Omental fat pad (tissue), 4 donors: ENCODE measurements at places on chromosomes 2 and 18.

DNA sequence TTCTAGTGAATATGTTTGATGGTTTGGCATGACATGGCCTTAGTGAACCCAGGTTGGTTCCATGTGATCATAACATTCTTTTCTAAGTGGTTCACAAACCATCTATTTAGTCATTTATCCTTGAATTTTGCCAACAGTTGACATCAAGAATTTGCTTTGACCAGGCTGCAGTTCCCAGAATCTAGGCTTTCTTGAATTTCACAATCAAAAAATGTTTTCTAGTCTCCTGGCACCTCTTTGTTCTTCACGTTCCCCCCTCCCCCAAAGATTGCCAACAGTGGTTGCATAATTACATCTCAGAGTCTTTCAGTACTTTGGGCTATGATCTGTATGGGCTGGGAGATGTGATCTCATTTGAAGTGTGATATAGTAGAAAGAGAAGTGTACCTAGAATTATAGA lies 124.0 kb downstream of the GATA6 start:
- DNase-seq: no peak

GRCh38 chr2:236498369-236498768 lies 71.3 kb upstream of the ACKR3 start:
- no peak for DNase-seq

DNA sequence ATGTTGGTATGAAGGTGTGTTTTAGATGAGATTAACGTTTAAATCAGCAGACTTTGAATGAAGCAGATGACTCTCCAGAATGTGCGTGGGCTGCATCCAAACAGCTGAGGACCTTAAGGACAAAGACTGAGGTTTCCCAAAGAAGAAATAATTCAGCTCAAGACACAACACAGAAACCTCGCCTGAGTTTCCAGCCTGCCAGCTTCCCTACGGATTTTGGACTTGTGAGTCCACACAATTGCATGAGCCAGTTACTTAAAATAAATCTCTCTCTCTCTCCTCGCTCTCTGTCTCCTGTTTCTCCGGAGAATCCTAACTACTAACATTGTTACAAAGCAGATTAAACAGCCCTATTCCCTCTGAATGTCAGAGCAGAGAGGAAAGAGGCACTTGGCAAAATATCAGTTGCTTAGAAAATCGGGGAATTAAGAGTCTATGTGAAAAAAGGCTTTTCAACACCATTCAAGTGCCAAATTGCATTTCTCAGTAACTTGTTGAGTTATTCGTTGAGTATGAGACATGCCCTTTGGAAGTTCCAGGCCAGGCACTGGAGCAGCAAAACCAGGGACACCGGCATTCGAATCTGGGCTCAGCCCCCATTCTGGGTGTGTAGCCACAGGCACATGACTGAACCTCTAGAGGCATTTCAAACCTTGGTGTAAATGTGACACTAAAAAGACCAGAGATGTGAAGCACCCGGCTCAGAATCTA lies 174.6 kb upstream of the PID1 start:
- no peak for DNase-seq

- no peak for DNase-seq
Measured at GRCh38 chr2:112055730-112056625, 909 bp downstream of the TMEM87B start.

- DNase-seq: no peak
Measured at GRCh38 chr2:54638103-54638502, 85.4 kb upstream of the EML6 start.

GRCh38 chr2:106012001-106012590 lies 182.0 kb downstream of the UXS1 start:
- DNase-seq: no peak

GRCh38 chr2:180577567-180577966 lies 402.8 kb upstream of the UBE2E3 start:
- no peak for DNase-seq

- DNase-seq: no peak
Measured at GRCh38 chr2:131094463-131095281, 1.4 kb upstream of the FAM168B start.

- DNase-seq: no peak
Measured at GRCh38 chr2:237351046-237351445, 62.9 kb downstream of the COL6A3 start.

DNA sequence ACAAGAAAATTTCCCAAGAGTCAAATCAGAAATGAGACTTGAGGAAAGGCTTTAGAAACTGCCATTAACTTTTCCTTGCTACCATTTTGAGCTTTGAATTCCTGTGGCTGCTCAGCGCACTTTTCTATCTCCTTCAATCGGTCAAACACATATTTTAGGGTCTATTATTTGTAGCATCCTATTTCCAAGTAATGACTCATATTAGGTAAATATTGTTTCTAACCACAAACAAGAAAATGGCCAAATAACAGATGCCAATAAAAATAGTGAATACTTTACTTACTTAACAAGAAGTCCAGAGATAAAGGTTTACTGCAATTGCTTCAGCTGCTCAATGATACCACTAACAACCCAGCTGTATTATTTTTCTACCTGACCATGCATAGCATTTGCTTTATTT lies 29.7 kb upstream of the CCDC178 start:
- DNase-seq: no peak

GRCh38 chr18:79770826-79771225 lies 26.9 kb upstream of the KCNG2 start:
- no peak for DNase-seq

GRCh38 chr2:113064898-113065297 lies 2.9 kb upstream of the IL1F10 start:
- no peak for DNase-seq

GRCh38 chr2:17628349-17629261 lies 88.1 kb downstream of the VSNL1 start:
- DNase-seq: no peak

GRCh38 chr2:203871371-203871983 lies 3.9 kb downstream of the CTLA4 start:
- no peak for DNase-seq

DNA sequence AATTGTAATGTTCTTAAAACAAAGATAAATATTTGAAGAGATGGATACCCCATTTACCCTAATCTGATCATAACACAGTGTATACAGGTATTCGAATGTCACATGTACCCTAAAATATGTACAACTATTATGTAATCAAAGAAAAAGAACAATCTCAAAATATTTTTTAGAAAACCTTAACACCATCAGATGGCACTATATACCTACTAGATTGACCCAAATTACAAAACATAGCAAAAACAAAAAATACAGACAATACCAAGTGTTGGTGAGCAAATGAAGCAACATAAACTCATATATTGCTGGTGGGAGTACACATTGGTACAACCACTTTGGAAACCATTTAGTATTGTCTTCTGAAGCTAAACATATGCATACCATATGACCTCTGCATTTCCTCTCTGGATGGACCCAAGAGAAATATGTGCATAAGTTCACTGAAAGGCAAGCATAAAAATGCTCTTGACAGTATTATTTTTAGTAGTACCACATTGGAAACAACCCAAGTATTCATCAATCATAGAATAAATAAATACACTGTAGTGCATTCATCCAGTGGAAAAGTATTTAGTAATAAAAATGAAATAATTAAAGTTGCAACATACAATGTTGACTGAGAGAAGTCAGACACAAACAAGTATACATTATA lies 55.8 kb downstream of the GDF7 start:
- no peak for DNase-seq

DNA sequence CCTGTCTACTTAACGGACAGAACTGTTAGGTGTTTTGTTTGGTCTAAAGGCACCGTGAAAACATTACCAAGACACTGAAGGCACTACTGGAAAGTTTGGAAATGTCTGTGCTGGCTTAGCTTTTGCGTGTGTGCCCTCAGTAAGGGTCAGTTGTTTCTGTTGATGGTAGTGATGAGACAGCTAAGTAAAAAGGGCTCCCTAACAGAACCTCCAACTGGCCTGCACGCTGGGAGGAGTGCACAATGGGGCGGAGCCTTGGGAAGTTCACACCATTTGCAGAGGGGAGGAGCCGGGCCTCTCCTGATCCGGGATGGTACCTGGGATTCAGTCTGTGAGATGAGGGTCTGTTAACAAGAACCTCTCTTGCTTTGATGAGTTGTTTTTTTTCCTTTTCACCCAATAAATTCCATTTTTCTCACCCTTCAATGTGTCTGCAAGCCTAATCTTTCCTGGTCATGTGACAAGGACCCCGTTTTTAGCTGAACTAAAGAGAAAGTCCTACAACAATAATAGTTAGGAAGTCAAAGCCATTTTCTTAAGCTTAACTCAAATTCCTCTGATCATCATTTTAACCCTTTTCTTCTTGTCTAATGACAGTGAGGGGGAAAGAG lies 368.7 kb downstream of the PARD3B start:
- no peak for DNase-seq

GRCh38 chr2:190511104-190511503 lies 23.4 kb downstream of the NEMP2 start:
- DNase-seq: no peak

DNA sequence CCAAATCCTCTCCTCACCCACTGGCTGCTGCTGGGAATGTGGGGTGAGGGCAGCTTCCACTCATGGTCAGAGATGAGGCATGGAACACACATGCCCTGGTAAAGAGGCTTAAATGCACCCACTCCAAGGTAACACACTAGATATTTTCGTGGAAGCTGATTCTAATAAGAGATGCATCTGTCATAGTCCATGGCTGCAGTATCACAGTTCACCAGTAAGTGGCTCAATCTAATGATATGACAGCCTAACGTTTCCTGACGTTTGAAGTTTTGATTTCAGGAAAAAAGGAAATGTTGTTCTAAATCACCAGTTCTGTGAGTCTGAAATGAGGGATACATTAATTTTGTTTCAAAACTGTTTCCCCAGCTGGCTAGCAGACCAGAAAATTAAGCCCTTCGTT lies 38.2 kb downstream of the LCT start:
- no peak for DNase-seq

DNA sequence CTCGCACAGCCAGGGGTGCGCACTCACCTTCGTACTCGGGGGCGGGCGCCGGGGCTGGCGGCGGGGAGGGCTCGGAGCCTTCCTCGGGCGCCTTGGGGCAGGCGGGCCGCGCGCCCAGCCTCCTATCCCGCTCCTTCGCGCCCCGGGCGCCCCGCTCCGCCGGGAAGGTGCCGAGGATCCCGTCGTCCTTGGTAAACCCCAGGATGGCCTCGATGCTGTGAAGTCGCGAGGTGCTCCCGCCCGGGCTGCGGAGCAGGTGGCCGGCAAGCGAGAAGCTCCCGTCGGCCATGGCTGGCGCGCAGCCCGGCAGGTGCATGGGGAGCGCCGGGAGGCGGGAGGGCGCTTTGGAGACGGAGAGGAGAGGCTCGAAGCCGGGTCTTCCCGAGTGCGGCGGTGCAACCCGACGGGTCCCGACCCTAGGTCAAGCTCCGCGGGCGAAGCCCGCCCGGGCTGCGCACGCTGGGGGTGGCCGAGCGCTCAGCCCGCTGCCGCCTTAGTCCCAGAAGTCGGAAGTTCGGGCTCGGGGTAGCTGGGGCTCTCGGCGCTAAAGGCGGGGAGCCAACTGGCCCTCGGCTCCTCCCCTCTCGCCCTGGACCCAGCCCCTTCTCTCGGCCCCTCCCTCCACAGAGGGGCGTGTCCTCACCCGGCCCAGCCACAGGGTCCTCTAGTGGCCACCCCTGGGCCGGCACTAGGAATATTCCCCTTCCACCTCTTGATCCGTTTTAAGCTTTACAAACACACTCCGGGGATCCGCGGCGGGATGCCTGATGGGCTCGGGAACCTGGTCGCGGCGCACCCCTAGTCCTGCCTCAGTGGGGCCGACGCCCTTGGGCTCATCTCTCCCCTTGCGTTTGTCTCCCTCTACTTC lies at the start of gene RAX:
TSS of gene RAX (minus strand) at position 564 of the 868 bp plus-strand sequence. CDS start at position 316, 248 bp downstream.
- no peak for DNase-seq

- no peak for DNase-seq
Measured at GRCh38 chr2:88919087-88919738, 227.7 kb downstream of the RPIA start.

DNA sequence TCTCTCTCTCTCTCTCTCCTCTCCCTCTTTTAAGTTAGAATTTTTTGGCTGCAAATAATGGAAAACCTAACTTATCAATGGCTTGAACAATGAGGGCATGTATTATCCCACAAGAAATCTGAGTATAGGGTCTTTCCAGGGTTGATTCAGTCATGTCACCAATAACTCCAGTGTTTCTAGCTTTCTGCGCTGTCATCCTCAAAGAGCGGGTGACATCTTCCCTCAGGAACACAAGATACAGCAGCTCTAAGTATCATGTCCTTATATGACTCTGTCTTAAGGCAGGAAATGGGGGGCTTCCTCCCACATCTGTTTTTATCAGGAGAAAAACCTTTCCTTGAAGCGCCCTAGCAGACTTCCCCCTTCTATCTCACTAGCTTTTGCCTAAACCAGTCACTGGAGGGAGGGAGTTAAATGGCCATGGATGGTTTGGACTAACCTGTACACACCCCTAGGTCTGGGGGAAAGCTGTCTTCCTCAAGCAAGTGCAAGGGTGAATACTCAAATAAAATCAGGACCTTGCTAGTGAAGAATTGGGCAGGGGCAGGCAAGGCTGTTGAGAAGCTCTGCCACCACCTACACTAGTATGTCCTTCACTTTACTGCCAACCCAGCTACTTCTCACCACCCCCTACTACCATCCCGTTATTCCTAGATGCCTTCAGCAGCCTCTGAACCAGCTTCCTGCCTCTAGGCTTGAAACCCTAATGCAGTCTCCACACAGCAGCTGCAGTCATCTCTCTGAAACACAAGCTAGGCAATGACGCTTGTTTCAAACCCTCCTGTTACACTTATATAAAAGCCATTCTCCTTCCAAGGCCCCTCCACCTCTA lies 7.5 kb upstream of the TUBA4A start:
- no peak for DNase-seq

- DNase-seq: no peak
Measured at GRCh38 chr2:57937456-57937855, 109.2 kb upstream of the VRK2 start.
